ENCODE measurements at places on chromosomes 1 and 21.
A peak's percentile ranks its signal among the peaks of the same experiment; 100 is the strongest.

- DNase-seq: no peak
These were observed 65.4 kb downstream of the MACF1 start for GRCh38 chr1:39269791-39270342.

DNA sequence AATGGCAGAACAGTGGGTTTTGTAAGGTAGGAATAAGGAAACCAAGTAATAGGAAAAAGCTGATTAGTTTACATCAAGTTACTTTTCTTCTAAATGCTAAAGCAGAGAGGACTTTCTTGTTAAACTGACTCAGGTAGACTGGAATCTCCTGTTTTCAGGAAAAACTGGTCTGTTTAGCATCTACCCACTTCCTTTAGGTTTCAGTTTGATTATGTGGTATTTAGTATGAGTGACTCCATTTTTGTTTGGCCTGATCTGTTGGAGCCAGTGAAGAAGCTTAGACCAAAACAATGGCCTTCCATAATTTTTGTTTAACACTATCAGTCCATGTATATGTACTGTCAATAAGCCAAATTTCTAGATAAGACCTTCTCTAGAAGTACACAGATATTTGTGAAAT, 88.4 kb downstream of the EPB41 start:
- DNase-seq: no peak

DNA sequence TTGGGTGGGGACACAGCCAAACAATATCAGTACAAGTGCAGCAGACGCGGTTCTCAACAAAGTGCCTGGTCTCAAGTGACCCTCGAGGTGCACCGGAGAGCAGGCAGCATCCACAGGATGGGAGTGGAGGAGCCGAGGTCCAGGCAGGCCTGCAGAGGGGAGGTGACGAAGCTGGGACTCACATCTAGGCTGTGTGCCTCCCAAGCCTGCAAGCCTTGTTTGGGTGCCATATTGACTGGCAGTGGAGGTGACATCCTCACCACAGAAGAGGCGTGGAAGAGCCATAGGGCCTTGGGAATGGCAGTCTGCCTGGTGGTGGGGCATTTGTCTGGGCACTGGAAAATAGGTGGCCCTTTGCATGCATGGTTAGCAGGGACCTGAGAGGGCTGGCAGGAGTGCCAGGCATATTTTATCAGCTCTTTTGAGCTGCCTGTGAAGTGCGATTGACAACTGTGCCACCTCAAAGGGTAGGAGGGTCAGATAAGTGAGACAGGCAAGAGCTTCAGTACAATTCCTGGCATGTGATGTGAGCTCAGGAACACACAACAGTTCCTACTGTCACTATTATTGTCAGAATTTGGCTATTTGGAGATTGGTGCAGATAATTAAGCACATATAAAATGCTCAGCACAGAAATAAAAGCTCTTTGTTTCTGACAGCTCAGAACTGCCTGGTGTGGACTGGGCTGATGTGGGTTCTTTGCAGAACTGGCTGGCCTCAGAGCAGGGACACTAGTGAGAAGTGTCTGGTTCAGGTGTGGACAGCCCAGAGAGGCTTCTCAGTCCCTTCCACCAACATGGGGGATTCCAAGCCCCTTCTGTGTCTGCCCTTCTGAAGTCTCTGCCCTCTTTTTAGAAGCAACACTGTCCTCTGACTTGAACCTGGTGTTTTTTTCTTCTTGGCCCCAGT, 347.6 kb upstream of the AJAP1 start:
- no peak for DNase-seq

DNA sequence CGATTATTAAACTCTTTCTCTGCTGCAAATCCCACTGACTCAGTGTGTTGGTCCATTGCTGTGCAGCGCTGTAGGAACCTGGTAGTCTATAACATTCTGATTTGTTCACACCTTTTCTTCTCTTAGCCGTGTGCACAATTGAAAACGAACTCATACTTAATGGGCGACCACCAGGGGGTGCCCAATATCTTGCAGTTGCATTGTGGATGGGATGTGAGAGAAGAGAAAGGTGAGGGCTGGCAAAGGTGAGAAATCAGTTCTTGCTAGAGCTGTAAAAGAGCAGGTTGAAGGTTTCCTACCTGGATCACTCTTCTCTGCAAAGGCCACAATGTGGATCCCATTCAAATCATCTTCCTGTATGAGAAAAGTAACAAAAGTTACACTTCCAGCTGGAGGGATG, 51.0 kb downstream of the CASQ2 start:
- no peak for DNase-seq

DNA sequence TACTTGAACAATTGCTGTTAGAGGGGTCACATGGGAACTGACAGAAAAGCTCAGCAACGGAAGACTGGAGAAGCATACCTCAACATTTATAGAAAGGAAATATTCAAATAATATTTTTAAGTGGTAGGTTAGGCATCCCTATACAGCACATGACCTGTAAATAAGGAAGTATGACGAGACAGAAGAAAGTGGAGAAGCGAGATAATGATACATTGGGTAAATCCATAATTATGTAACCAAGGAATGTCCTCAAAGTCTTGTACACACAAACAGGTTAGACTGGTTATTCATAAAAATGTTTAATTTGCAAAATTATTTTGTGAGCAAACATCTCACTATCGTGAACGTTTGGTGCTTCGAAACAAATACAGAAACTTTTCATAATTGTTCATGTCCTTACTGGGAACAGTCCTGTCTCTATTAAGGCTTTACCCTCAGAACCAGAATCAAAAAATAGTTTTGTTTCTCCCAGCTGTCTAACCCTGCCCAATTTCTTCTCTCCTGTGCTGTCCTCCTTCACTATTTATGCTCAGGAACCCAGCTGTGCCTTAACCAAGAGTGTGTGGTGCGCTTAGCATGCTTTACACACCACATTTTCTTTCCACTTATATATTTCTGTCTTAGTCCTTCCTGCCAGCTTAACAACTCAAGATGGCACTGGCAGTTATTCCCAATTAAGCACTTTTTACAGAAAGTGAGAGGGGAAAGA, 10.2 kb downstream of the KMO start:
- DNase-seq: no peak

- peak; percentile 13 for DNase-seq
These were observed 36.4 kb upstream of the HHAT start for GRCh38 chr1:210292231-210292871.

- DNase-seq: no peak
These were observed 34.1 kb upstream of the GPR153 start for GRCh38 chr1:6294890-6295556.

DNA sequence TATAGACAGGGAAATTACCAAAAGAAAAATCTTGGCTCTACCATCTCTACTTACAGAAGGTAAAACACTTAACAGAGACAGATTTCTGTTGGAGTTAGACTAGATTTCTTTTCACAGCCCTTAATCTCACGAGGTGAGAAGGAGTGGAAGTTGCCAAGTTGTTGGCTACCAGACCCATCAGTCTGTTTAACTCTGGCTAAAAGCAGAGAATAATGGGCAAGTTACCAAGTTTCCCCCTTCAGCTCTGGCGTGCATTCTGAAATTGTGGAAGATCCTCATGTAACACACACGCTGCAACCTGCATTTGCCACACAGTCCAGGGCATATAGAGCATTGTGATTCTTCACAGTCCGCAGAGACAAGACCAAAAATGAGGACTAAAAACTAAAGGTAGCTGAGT, 49.3 kb downstream of the STX6 start:
- peak; percentile 97 for DNase-seq

GRCh38 chr1:9721606-9722377, 70.3 kb downstream of the PIK3CD start:
- no peak for DNase-seq

- DNase-seq: no peak
These were observed 11.8 kb downstream of the SPATA21 start for GRCh38 chr1:16425125-16426025.

DNA sequence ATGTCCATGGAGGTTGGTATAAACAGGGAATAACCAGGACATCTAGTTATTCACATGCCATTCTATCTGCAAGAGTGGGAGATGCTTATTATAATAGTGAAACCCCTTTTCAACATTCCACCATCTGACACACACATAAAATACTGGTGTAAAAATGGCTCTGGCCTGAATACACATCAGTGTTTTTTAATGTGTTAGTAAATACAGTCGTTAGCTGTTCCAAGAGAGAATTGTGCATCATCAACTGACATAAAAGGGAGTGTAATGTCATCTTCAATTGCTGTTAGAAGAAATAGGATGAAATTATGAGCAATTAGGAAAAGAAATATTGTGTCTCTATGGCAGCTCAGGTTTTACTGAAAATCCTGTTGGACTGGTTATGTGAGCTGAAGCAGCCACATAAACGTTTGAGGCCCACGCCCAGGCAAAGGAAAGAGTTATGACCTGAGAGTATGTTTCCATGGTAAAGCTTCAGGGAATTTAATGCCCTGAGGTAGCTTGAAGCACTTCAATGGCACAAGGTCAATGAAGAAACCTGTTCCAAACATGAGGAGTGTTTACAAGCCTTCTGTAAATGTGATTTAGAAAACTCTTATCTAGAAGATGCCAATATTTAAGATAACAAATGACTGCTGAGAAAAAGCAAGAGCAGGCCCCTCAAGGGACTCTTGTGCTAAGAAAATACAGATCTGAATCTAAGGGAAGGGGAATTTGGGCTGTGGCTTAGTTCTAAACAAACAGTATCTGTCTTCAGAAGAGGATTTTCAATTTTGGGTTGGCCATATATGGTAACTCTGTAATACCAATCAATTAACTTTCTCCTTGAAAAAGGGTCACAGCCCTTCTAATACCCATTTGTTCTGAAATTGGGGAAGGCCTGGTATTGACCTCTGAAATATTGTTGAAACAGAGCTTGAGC, 384.3 kb downstream of the SEC16B start:
- no peak for DNase-seq

DNA sequence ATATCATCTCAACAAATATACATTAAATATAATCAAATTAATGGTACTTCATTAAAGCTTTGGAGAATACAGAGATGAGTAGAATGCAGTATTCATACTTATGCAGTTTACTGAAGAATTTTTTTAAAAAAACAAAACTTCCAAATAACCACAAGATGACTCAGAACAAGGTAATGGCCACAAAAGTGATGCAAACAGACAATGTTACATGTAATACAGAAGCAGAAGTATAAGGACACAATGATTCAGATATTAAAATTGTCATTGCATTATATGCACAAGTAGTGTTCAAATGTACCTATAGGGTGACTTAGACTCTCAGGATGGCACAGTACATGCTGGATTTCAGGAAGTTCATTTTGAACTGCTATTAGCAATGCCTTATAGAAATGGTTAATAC, 227.2 kb upstream of the ST6GALNAC5 start:
- DNase-seq: no peak

DNA sequence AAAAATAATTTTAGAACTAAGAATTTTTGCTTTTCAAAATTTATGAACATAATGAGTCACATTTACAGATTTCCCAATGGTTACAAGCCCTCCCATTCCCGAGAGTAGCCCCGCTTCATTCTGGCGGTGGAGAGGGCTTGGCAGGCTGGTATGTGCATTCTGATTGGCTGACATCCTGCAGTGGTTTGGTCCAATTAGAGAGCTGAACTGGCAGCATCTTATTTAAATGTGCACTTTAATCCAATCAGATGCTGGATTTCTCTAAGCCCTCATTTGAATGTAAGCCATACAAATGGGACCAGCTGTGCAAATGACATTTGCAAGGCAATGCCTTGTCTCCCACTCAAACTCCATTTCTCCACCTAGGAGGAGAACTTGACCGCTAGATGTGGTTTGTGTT, 18.0 kb upstream of the TRIM17 start:
- DNase-seq: no peak

DNA sequence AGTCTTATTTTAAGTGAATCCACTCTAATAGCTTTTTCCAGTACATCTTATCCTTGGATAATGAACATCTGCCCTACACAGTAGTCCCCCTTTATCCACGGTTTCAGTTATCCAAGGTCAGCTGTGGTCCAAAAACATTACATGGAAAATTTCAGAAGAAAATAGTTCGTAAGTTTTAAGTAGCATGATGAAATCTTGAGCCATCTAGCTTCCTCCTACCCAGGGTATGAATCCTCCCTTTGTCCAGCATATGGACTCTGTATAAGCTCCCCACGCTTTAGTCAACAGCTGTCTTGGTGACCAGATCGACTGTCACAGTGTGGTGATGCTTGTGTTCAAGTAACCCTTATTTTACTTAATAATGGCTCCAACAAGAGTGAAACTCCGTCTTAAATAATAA, 2.6 kb downstream of the GLRX2 start:
- DNase-seq: no peak

DNA sequence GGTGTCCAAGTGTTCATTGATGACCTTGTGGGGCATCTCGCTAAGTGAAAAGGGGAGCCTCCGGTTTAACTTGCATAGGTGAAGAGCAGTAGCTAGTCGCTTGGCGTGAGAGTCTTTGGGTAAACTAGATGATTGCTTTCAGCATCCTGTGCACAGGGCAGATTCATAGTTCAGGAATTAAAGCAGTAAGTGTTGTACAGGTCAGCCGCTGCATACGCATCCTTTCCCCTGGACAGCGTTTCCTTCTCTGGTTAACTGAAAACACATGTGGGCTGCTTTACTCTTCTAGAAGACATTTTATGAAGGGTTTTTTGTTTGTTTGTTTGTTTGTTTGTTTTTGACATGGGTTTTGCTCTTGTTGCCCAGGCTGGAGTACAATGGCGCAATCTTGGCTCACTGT, 12.1 kb downstream of the NDUFV3 start:
- no peak for DNase-seq

Measured in NCI-H446 treated with DMSO at 0.1 percent for 48 hours (cell line).